ENCODE measurements at places on chromosomes 12 and 14.
A peak's percentile ranks its signal among the peaks of the same experiment; 100 is the strongest.

DNA sequence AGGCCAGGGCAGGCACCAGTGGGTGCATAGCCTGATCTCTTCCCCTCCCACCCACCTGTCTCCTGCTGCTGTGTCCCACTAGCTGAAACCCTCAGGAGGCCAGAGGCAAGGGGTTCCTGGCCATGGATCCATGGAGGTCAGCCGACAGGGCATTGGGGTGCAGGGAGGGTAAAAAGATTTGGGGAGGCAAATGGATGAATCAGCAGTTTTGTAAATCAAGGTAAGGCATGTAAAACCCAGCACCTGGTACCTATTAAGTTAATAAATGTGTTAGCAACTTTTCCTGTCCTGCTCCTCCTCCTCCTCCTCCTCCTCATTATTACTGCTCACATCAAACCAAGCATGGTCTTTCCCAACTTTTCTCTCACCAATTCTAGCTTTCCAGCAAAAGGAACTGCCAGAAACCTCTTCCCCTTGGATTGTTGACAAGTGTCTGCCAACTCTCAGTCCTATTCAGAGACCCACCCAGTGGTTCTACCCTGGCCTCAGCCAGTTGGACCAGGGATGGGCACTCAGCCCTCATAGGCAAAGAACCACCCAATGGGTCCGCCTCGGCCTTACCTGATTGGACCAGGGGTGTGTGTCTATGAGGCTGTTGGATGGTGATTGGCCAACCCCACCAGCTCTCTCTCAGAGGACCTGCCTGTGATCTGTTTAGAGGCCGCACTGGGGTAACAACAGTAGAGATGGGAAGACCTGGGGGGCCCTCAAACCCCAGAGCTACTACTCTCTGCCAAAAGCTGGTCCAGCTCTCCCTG is 155.7 kb upstream of the GSC start:
- DNase-seq, result no peak

GRCh38 chr12:33245434-33245833 is 194.2 kb downstream of the SYT10 start:
- DNase-seq, result no peak

- peak; percentile 43 for DNase-seq
These were observed 9.8 kb upstream of the ZNF385A start for GRCh38 chr12:54394281-54394719.

GRCh38 chr14:68940614-68941185 is 38.4 kb downstream of the ACTN1 start:
- no peak for DNase-seq

DNA sequence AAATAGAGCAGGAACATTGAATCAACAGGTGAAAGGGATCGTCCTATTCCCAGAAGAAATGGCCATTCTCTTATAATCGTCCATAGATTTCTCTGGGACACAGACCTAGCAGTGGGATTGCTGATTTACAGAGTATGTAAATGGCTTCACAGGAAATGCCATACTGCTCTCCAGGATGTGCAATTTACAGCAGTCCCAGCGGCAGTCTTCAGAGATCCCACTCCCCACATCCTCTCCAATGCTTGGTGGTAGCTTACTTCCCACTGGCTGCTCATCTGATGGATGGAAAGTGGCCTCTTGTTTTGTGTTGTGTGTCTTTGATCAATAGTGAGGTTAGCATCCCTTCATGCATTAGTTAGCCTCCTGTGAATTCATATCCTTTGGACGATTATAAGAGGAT is 58.1 kb upstream of the PRMT8 start:
- no peak for DNase-seq

- DNase-seq, result no peak
These were observed 113.8 kb downstream of the RERGL start for GRCh38 chr12:17976202-17976601.

DNA sequence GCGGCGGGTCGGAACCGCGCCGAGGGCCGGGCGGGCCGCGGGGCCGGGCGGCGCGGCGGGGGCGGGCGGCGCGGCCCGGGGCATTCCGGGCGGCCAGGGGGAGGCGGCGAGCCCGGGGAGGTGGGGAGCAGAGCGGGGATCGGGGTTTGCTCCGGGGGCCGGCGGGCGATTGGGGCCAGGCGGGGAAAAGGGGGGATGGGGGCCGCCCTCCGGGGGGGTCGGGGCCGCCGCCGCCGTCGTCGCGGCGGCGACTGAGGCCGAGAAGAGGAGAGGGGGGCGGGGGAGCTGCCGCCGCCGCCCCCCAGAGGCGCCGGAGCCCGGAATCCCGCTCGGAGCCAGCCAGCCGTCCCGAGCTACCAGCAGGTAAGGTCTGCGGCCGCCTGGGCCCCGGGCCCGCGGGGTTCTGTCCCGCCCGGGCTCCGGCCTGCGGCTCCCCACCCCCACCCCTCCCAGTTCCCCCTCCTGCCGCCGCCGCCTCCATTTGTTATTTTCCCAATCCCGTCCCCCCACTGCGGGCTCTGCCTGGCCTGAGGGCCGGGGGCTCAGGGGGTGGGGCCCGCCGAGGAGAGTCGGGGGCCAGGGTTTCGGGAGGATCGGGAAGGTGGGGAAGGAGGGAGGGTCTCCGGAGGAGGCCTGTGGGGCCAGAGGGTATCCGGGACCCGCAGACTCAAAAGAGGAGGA is 403 bp downstream of the ATN1 start:
- no peak for DNase-seq

DNA sequence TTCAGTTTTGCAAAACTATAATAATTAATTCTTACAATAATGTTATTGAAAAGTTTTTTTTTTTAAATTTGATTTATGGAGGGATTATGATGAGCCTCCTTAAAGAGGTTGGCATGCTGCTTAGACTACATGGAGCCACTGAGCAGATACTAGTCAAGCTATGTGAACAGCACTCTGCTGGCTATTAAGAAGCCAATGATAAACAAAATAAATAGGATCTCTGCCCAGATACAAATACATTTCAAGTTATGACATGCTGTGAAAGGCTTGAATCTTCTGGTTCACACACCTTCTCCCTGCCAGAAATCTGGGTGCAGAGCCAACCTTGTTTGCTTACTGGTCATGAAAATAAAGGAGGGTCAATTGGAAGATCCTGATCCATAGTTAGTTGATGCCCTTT is 107.4 kb upstream of the NAV3 start:
- DNase-seq, result no peak

GRCh38 chr14:22386924-22387775 is 201.9 kb downstream of the DAD1 start:
- DNase-seq, result no peak

DNA sequence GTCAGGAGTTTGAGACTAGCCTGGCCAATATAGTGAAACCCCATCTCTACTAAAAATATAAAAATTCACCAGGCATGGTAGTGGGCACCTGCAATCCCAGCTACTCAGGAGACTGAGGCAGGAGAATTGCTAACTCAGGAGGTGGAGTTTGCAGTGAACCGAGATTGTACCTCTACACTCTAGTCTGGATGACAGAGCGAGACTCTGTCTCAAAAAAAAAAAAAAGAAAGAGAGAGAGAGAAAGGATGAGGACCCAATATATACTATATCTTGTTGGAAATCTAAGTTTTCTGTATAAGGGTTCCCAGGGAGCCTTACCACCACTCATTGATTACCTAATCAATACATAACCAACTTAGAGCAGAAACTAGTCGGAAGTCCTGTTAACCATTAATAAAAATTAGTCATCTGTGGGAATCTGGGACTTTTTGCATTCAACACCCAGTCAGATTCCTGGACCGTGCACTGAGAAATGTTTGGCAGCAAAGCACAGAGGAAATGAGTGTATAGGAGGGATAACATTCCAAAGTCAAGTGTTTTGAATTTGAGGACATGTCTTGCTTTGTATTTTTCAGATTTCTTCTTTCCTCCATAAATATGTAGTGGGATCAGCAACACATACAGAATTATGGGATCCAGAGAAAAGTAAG is 44.8 kb upstream of the NR2C1 start:
- peak; percentile 72 for DNase-seq

DNA sequence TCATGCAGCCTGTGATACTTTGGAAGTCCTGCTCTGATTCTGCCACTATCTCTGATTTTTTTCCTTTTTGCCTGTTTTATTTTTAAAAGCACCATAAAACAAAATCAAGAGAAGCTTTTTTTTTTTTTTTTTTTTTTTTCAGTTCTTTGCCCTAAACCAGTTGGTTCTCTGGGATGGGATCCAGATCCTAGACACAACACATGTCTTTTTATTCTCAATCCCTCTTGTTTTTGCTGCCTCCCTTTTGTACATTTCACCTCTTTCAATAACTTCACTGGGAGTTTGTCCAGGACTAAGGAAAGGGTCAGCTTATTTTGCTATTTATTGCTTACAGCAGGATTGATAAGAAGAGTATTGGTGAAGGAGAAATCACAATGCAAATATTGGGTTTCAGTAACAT is 139.4 kb downstream of the GRIP1 start:
- DNase-seq, result no peak

DNA sequence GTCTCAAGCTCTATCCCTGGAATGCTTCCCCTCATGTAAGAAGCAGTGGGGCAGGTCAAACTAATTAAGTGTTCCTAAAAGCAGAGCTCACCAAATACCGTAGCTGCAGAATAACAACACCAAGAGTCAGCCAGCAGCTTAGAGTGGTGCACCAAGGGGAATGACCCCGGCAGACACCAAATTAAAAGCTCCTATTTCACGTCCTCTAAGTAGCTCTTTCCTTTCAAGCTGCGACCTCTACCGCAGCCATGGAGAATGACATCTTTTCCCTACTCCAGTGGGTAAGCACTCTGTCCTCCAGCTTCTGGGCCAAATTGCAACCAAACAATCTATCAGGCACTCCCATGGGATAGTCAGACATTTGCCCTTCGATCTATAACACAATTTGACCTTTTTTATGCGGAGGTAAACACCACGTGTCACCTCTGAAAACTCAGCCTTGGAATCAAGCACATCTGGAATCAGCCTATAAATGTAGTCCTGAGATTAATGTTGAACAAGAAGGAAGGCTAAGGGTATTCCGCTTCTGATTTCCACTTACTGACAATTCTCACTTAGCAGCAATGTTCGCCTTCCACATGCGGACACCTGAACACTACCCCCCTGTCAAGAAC is 67.6 kb upstream of the CDKN3 start:
- DNase-seq, result peak; percentile 56

DNA sequence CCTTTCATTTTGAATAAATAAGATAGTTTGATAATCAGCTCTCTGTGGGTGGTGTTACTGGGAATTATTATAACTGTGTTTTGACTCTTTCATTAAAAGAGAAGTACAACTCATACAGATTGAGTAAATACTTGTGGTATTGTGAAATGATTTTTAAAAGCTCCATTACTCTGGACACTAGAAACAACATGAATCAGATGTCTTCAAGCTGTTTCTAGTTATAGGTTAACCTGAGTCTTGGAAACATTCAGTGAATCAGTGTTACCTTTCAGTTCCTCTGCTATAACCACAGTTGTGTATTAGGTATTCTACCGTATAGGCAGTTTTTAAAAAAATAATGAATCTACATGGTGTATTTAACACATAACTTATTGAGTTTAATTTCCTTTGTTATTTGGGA is 128.4 kb upstream of the SSTR1 start:
- no peak for DNase-seq

DNA sequence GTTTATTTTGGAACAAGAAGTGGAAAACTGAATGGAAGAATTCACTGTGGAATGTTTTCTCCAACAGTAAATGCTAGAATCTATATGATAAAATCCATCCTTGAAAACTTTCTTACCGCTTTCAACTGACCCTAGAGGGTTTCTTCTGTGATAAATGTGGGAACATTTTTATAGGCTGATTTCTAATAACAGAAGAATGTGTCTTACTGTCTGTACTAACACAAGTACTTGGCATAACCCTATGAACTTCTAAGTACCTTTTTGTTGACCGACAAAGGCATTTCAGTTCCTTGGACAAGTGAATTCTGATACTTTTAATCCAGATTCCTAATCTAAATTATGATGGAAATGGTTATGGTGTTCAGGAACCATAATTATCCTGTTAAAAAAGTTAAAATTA is 1109.7 kb upstream of the FLRT2 start:
- DNase-seq, result no peak

DNA sequence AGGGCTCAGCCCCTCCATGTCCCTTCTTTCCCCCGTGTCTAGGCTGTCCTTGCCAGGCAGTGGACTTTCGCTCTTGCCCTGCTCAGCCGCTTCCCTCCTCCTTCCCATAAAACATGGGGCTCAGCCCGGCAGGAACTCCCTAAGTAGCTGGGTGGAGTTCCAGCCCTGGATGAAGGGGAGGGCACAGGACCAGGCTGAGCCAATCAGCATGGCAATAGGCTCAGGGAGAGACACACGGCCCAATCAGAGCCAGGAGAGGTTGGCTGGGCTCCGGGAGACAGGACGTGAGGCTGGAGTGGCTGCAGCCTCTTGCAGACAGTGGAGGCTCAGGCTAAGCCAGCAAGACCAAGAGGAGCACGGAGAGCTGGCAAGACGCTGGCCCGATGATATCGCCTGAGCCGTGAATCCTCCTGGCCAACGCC is 54.3 kb downstream of the GALNT9 start:
- peak; percentile 51 for DNase-seq

GRCh38 chr14:100868621-100869370 is 34.7 kb downstream of the RTL1 start:
- no peak for DNase-seq

DNA sequence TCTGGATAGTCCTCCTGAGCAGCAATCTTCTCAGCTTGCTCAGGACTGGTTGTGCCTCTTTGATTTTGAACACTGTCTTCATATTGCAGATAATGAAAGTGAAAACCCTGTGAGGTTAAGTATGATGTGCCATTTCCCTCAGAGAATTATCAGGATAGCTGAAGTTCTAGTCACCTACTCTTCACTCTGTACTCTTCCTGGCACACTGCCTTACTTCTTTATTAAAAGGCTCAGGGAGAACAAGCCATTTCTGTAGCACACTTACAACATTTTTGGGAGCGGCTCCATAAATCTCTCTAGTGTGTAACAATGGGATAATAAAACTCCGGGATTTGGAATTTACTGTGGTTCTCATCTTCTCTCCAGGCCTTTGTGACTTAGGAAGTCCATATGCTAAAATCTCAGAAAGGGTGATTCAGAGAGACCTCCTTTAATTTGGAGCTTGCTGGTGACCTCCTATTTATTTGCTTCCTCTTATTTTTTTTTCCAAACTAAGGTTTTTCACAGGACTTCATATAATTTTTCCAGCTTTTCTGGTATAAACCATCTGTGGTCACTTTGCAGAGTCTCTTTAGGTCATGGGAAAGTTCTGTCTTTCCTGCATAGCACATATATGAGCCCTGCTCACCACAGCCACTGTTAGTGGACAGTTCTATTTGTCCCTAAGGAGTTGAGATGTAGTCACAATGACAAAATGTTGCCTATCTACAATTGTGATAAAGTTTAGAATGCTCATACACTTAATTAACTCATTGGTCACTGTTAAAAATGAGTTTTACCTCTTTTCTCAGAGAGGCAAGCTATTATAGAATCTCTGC is 53.5 kb upstream of the LDHB start:
- DNase-seq, result peak; percentile 3

DNA sequence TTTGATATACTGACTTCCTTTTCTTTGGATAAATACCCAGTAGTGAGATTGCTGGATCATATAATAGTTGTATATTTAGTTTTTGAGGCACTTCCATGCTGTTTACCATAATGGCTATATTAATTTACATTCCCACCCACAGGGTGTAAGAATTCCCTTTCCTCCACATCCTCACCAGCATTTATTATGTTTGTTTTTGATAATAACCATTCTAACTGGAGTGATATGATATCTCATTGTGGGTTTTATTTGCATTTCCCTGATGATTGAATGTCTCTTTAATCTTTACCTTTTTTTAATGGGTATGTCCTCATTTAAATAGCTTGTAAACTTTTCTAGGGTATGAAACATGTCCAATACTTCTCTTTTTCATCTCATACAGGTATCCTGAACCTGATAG is 11.6 kb upstream of the SAV1 start:
- no peak for DNase-seq

- no peak for DNase-seq
These were observed 154.4 kb downstream of the TMEM132C start for GRCh38 chr12:128421375-128421774.

GRCh38 chr12:98821232-98821631 is 176.1 kb downstream of the APAF1 start:
- DNase-seq, result no peak

Measured in stromal cell of bone marrow (primary cell).